ENCODE measurements at places on chromosomes 12 and 14. TPM values are rescaled to one million over a fixed set of nuclear protein-coding genes. Genes with fewer than 3 reads are reported as not detected.

- no peak for DNase-seq
These were observed 199.8 kb downstream of the ZFP36L1 start for GRCh38 chr14:68592948-68593556.

GRCh38 chr14:25048170-25049016 lies 1.6 kb downstream of the STXBP6 start:
- DNase-seq = no peak

OAS1 gene
- total RNA-seq = 17.8 TPM

GRCh38 chr12:99959549-99960170 lies 25.1 kb downstream of the ANKS1B start:
- no peak for DNase-seq

CCDC175 gene
- not detected for total RNA-seq

PAPLN gene
- 0.75 TPM for total RNA-seq

CLEC4C gene
- not detected for total RNA-seq

DNA sequence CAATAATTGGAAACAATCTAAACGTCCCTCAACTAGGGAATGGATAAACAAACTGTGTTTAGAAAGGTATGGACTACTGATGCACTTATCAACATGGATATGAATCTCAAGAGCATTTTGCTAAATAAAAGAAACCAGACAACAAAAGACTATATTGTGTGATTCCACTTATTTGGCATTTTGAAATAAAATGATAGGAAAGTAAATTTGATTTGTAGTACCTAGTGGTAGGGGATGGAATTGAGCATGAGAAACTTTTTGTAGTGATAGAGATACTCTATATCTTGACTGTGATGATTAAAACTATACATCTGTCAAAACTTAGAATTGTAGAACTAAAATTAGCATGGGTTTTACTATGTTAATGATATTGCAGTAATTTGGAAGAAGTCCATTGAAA lies 87.1 kb downstream of the ARID2 start:
- DNase-seq = no peak

DNA sequence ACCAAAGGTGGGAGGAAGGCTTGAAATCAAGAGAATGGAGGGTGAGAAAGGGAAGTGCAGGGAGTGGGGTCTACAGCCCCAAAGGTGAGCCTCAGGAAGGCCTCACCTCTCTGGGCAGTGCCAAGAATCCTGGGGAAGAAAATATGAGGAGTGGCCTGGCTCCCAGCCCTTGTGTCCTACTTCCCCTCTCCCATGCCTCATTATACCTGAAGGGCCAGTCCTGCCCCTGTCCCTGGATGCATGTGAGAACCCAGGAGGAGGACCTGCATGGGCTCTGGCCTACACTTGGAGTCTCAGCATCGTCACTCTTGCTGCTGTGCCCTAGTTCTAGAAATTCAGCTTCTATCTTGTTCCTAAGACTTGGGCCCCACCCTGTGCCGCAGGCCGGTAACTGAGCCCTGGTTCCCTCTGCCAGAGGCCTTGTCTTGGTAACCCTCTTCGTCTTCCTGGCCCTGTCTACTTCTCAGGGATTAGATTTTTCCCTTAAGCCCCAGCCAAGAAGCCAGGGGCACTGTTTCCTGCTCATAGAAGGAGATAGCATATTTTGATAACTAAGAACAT lies 10.9 kb upstream of the MYH7 start:
- DNase-seq = no peak

AKAP5 gene
- 2.5 TPM for total RNA-seq

DNA sequence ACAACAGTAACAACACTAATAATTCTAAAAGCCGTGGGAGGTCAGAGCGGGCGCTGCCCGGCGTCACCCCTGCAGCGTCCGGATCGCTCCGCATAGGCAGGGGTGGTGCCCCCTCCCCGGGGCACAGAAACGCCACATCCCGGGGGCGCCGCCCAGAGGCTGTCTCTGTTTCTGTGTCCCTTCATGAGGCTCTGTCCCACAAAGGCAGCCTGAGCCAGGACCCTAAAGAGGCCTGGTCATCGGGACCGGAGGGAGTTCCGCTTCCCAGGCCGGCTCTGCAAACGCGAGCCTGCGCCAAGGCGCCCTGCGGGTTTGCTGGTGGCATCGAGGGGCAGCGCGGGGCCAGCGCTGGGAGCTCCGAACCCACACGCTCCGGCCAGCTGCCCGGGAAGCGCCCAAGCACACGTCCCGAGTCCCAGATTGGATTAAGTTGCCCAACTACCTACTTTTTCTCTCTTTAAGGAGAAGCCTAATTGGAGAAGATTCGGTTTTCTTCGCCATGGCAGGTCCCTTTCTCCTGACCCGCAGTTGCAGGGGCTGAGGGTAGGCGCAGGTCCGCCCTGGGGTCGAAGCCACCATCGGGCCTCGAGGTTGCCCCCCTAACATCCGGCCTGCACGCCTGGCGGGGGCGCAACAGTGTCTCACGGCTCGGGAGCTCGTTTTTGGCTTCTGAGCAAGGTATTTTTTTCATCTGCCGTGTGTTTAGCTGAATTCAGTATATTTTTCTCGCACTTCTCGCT lies 421.7 kb downstream of the VRK1 start:
- DNase-seq = peak; percentile 10
